Dorsolateral prefrontal cortex (tissue), 122 donors: ENCODE measurements at places on chromosomes 4 and X. TPM values are rescaled to one million over a fixed set of nuclear protein-coding genes. Genes with fewer than 3 reads are reported as not detected.

TMEM131L gene
- 11.0 TPM for total RNA-seq

DCLK2 gene
- total RNA-seq, result 93.4 TPM

HPGD gene
- total RNA-seq, result 1.7 TPM

SPANXD gene
- not detected for total RNA-seq
